ENCODE measurements at places on chromosomes 5 and 9. TPM values are rescaled to one million over a fixed set of nuclear protein-coding genes. Genes with fewer than 3 reads are reported as not detected.

F2RL1 gene
- 0.49 TPM for total RNA-seq

KIF12 gene
- not detected for total RNA-seq

FAM78A gene
- 8.2 TPM for total RNA-seq

ANAPC2 gene
- 11.6 TPM for total RNA-seq

CYLC2 gene
- not detected for total RNA-seq

CATSPER3 gene
- total RNA-seq: 0.34 TPM

MCC gene
- 15.0 TPM for total RNA-seq

SHB gene
- 5.7 TPM for total RNA-seq

ANXA1 gene
- total RNA-seq: 826 TPM
